ENCODE measurements at places on chromosomes 11 and 22.

DNA sequence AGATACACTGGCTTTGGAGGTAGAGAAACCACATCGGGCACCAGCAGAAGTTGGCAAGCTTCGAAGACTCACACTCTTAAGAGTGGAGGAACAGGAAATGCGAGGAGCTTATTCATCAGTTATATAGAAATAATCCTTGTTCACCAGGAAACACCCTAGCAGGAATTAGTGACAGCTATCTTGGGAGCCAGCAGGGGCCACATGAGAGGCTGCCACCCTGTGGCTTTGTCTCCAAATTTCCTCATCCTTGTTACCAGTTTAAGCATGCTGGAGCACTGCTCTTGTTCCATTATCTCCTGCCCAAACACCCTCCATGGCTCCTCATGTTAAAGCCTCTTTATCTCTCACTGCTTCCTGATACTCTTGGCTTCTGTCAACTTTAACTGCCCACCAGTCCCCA, 131.0 kb downstream of the PLEKHA7 start:
- DNase-seq, result no peak

DNA sequence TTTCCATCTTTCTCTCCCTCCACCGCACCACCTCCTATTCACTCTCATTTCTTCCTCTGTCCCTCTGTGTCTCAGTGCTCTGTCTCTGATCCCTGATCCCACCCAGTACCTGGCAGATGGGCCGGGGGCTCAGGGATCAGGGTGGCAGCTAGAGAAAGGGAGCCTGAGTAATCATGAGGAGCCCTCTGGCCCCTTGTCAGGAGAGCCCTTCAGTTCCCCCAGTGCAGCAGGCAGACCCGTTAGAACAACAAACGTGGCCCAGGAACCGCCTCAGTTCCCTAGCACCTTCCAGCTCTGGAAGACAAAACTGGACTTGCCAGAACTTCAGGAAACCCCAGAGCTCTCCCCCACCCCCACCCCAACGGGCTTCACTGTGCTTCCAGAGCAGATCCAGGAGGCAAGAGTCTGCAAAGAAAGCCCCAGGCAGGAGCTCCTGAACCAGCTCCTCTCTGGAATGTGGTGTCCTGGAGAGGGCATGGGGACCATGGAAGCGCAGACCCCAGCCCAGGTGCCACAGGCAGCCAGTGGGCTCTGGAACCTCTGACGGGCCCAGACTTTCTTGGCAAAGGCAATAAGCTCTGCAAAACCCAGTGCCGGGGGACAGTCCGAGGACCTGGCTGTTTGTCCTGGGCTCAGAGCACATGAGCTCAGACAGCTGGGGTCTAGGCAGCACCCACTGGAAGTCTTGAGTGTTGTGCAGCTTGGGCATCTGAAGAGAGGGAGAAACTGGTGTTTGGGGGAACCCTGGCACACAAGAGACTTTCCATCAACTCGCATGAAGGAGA, 43.2 kb downstream of the LMO1 start:
- DNase-seq, result no peak

DNA sequence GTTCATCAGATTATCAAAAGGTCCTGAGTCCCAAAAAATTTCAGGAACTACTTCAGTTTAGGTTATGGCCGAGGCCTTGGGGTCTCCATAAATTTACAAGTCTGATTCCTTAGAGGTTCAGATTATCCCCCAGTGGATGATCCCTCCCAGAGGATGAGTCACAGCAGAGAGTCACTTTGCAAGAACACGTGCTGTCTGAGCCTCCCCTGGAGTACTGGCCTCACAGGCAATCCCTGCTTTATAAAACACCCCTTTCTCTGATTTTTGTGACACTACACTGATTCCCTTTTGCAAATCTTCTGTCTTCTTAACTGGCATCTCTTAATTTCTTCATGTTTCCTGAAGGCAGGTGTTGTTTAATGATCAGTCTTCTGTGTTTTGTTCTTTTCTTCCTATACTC, 45.3 kb downstream of the CCDC34 start:
- DNase-seq, result no peak

- no peak for DNase-seq
These were observed 21.0 kb downstream of the PHLDB1 start for GRCh38 chr11:118628432-118628831.

DNA sequence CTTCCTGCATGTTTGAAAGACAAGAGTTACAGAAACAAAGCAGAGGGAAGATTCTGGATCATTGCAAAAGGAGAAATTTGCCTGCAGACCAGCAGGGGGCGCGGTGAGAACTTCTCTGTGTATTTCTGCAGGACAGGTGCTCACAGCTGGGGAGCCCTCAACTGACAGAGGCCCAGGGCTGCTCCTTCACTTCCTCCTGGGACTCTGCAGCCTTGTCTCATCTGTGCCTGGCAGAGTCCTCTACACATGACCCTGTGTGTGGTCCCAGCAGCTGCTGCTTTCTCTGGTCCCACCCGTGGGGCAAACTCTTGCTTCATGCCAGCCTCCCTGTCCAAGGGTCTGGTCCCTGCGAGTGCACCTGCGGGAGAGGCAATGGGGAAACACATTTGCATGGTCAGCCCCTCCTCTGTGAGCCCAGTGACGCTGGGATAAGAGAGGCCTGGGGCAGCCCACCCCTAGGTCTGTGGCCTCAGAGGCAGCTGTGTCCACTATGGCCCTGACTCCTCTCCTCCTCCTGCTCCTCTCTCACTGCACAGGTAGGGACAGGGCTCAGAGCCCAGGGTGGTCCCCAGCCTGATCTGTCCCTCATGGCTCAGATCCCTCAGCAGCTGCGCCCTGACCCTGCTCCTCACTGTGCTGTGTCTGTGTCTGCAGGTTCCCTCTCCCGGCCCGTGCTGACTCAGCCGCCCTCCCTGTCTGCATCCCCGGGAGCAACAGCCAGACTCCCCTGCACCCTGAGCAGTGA, 43.2 kb upstream of the VPREB1 start:
- DNase-seq, result peak; percentile 73

DNA sequence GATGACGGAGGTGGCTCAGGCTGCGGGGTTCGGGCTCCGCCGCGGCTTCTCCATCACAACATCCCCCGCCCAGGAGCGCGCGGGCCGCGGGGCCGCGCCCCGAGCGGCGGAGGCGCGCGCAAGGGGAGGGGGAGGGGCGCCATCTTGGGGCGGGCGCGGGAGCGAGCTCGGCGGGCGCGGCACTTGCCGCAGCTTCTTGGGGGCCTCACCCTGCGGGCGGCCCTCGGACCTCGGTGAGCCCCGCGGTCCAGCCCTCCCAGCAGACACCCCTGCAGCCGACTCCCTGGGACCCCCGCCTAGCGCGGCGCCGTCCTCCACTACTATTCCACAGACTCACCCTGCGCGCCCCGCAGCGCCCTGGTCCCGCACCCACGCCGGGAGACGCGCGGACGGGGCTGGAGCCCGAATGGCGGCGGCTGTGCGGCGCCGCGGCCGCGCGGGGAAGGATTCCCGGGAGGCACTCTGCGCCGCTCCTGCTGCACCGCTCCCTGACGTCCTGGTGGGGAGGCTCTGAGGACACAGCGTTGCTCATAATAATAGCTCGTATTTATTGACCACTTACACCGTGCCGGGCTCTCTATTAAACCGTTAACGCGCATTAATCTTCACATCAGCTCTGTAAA, at the start of gene APBB1:
TSS of gene APBB1 (minus strand) at position 86 of the 623 bp plus-strand sequence. CDS start 7,747 bp downstream, outside the sequence.
- DNase-seq, result peak; percentile 79

Measured in NCI-H345 (cell line).